ENCODE measurements at places on chromosomes 3 and 15.

- DNase-seq = peak; percentile 98
Measured at GRCh38 chr15:59283717-59284391, 77.2 kb downstream of the LDHAL6B start.

- DNase-seq = no peak
Measured at GRCh38 chr15:47998619-47999019, 122.2 kb upstream of the SLC24A5 start.

- peak; percentile 85 for DNase-seq
Measured at GRCh38 chr3:185549122-185549521, 3.3 kb downstream of the LIPH start.

DNA sequence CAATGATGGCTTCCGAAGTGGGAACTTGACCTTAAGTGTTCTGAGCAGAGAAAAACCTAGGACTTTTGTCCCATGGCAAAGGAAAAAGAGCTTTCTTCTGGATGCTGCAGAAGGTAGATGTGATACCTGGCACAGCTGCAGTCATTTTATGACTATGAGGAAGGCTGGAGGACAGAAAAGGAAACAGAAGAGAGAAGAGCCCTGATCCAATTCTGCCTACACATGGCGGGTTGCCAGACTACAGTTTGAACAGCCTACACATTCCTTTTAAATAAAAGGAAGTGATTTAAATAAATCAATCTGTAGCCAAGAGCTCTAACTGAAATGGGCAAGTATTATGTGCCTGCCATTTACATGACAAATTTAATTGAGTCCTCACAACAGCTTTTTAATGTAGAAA is 43.6 kb upstream of the CHRNB4 start:
- peak; percentile 6 for DNase-seq

GRCh38 chr15:68278595-68279405 is 1.3 kb downstream of the FEM1B start:
- no peak for DNase-seq

DNA sequence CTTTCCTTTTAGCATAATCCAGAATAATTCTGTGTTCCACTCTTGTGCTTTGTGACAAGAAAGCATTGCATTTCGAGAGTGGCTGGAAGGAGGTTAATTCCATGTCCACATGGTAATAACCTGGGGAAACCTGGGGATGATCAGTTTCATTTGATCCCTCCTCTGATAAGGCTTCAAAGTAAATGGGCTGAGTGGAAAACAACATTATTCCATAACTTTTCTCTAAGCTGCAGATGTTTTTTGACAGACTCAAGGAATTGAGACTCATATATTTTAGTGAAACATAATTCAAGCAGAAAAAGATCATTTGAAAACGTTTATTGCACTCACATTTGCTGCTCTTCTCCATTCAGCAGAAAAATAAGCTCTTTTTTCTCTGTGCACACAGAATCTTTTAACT is 44.6 kb downstream of the ROBO2 start:
- no peak for DNase-seq

- no peak for DNase-seq
Measured at GRCh38 chr3:190169877-190170276, 49.2 kb upstream of the P3H2 start.

DNA sequence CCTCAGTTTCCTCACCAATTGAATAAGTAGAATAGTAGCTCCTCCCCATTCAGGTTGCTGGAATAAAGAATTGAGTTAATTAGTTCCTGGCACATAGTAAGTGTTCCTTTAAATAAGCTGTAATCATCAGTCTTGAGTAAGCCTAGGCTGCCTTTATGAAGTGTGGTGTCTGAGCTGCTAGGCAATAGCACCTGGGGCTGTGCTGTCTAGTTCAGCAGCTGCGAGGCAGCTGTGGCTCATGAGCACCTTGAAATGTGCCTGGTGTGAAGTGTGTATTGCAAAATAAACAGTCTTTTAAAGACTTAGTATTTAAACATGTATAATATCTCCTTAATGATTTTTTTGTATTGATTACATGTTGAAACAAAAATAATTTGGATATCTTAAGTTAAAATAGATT is 77.6 kb downstream of the TOP2B start:
- DNase-seq = no peak

GRCh38 chr3:124993466-124993865 is 58.9 kb upstream of the MUC13 start:
- DNase-seq = no peak

- peak; percentile 96 for DNase-seq
Measured at GRCh38 chr3:126208606-126209256, 28.3 kb upstream of the ALDH1L1 start.

GRCh38 chr3:189655617-189656016 is 24.4 kb downstream of the TP63 start:
- no peak for DNase-seq

DNA sequence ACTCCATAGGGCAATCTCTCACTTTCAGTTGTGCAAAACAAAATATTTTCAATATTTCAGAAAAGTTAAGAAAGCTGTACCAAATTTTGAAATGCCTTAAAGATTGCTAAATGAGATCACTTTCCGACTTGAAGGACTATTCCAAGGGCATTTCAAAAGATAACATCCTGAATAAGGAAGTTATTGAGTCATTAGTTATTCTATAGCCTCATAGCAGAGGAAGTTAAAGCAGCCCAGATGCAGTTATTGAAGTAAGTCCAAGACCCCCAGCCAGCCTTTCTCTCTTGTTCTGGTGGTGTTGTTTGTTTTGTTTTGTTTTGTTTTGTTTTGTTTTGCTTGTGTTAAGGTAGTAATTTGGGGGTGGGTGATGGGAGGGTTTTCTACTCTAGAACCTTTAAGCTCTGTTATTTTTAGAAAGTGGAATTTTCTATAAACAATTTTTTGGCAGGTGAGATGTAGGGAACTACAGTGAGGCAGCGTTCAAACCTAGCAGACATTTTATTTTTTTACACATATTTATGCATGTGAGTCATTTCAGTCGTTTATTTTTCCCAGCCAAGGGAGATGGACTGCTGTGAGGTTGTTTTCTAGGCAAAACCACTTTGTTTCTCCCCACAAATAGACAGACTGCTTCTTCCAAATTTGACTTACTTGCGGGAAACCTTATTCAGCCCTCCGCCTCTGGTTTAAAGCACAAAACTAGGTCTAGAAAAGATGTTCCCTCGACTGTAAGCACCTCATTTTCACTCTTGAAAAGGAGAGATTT is 216.3 kb upstream of the ARPP21 start:
- DNase-seq = no peak

DNA sequence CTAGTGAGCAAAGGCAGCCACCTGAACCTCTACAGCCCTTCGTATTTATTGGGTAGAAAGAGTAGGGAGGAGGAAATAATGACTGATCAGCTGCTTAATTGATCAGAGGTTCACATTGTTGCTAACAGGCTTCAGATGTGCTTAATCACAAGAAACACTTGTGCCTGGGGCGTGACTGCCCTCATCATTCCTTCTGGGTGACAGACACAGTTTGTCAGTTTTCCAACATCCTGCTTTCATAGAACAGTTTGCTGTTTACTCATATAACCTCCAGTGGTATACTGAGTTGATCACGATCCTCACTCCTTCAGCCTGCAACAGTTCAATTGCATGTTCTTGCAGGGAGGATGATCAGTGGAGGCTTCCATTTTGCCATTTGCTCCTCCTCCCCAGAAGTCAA is 13.6 kb upstream of the CASR start:
- no peak for DNase-seq

- DNase-seq = no peak
Measured at GRCh38 chr3:69590111-69590510, 149.2 kb upstream of the MITF start.

DNA sequence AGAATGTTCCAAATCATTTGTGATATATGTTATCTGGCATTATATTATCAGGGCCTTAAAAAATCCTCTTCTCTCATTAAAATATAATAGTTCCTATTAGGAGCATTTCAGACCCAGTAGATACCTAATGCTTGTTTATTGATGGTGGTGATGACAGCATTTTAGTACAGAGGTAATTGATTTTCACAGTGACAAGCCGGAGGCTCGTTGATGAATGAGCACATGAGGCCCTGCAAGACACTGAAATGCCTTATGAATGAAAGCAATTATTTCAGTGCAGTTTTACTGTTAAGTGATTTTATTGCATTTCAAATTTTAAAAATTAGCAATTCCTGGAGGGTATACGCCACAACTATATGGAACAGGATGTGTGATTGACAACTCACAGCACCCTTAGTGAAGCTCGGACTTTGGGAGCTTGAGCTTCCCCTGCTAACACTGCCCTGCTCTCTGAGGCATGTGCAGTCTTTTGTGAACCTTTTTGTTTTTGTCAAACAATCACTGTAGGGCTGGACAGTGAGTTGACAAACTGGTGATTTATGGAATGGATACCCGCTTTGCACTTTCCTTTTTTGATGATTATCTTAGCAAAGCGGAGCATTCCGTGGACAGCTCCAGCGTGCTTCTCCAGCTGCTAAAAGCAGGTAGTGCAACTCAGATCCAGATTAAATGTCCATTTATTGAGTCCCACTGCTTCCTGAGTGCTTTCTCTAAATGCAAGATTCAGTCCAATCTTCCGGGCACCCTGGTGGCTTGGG is 187.0 kb upstream of the ATP10A start:
- no peak for DNase-seq
